ENCODE measurements at places on chromosomes 2 and 18.

GRCh38 chr2:3296182-3296972, 81.2 kb downstream of the EIPR1 start:
- DNase-seq, result no peak

DNA sequence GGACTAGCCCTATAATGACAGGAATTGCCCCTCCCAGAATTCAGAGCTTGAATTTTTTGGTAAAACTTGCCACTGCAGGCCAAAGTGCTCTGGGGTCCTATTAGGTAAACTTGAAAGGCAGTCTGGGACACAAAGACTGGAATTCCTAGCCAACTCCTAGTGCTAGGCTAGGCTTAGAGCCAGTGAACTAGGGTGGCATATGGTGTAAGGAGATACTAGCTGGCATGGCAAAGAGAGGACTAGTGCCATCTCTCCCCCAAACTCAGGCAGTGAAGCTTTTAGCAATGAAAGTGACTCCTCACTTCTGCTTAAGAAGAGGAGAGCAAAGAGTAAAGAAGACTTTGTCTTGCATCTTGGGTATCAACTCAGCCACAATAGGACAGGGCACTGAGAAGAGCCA, 410.5 kb upstream of the CNTNAP5 start:
- no peak for DNase-seq

DNA sequence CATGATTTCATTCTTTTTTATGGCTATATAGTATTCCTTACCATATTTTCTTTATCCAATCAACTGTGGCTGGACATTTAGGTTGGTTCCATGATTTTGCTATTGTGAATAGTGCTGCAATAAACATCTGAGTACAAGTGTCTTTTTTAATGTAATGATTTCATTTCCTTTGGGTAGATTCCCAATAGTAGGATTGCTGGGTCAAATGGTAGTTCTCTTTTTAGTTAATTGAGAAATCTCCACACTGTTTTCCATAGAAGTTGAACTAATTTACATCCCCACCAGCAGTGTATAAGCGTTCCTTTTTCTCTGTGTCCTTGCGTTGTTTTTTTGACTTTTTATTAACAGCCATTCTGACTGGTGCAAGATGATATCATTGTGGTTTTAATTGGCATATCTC, 59.1 kb upstream of the IL1RL1 start:
- no peak for DNase-seq

DNA sequence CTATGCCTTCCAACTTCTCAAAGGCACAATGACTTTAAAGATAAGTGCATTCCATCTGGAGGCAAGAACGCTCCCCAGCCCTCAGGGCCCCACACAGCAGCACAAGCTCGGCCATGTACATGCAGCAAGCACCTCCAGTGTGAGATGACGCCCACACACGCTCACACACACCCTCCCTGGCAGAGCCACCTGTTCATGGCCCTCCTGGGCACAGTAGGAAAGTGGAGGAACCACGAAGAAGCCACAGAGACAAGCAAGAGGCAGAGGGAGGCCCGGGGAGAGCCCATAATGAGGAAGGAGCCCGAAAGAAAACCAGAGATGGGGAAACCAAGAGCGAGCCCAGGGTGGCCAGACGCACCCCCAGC, 21.7 kb downstream of the BIN1 start:
- peak; percentile 72 for DNase-seq

DNA sequence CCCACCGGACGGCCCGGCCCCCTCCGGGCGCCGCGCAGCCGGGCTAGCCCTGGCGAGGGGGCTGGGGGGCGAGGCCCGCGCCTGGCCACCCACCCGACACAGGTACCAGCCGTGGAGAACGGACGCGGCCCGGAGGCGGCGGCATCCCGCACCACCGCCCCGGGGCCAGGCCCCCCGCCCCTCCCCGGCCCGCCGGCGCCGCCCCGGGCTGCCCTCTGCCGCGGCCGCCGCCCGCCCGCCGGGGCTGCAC, 405 bp downstream of the SOS1 start:
- DNase-seq, result no peak

GRCh38 chr2:72413716-72414115, 266.1 kb upstream of the CYP26B1 start:
- DNase-seq, result no peak

DNA sequence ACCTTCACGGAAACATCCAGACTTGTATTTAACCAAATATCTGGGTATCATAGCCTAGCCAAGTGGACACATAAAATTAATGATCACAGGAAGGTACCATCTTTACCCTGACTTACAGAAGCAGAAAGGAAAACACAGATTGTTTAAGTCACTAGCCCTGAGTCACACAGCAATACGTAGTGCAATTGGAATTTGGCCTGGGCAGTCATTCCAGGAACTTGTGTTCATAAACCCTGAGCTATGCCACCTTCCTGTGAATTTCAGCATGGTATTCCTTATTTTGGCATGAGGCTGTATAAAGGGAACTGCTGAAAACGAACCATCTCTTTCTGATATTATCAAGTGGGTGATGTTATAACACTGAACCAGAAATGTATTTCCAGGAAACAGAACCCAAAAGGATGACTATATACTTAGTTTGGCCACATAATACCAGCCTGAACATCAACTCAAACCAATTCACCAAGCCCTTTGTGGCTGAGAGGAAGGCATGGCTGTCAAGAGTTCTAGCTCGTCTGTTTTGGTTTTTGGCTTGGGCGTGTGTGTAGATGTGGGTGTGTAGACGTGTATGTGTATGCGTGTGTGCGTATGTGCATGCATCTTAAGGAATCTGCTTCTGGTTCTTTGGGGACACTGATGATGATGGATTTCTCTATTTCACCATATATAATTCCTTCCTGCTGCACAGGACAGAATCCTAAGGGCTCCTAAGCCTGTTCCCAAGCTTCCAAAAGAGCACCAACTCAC, 533.4 kb upstream of the ID2 start:
- no peak for DNase-seq

- DNase-seq, result no peak
These were observed 10.1 kb upstream of the SPAG16 start for GRCh38 chr2:213274143-213274542.

DNA sequence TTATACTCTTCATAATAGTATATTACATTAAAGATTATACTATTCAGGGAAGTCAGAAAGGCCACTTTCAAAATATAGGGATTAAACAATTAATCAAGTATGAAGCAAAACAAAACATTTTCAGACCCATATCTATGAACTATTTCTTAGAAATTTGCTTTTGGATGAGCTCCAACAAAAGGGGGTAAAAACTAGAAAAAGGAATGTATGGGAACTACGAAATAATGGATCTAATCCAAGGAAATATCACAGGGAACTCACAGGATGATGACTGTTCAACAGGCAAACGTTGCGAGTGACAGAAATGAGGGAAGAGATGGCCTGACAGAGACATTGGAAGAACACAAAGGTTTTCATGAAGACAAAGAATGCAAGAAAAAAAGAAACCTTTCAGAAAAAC, 27.9 kb downstream of the G6PC2 start:
- no peak for DNase-seq
